ENCODE measurements at places on chromosomes 12 and 14.

GRCh38 chr12:110466791-110467190 is 1.3 kb downstream of the GPN3 start:
- DNase-seq: no peak

DNA sequence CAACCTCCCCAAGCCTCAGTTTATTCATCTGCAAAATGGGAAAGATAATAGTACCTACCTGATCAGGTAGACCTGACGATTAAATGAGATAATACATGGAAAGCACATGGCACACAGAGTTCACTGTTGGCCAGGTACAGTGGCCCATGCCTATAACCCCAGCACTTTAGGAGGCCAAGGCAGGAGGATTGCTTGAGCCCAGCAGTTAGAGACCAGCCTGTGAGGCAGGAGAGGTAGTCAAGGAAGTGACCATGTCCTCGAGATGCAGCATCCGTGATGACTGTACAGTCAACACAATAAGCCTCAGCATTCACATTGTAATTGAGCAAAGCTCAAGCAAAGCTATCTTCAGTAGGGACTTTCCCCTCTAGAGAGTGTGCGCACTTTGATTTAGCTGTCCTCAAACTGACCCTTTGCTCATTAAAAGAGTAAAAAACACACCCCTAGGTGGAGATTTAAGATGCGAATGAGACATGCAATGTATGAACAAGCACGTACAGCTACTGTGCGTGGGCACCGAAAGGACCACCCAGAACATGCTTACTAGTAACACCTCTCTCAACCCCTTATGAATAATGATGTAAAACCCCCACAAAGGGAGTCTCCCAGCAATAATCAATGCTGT is 9.9 kb downstream of the ISCU start:
- no peak for DNase-seq

- no peak for DNase-seq
Measured at GRCh38 chr12:85641796-85642195, 194.4 kb downstream of the RASSF9 start.

DNA sequence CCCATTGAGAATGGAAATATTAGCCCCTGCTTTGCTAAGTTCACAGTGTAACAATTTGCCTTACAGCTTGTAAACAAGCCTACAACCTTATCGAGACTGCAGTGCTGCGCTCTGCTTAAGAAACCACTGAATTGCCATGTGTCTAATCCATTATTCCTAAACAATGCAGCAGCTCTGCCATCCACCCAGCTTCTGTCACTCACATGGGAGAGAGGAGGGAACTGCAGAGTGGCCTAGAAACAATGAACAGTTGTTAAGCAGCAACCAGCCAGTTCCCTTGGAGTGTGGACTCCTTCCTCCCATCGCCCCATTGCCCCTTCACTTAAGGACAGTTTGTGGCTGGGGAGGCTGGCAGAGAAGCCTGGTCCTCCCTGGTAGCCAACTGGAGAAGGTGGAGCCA is 42.9 kb downstream of the TESPA1 start:
- no peak for DNase-seq

DNA sequence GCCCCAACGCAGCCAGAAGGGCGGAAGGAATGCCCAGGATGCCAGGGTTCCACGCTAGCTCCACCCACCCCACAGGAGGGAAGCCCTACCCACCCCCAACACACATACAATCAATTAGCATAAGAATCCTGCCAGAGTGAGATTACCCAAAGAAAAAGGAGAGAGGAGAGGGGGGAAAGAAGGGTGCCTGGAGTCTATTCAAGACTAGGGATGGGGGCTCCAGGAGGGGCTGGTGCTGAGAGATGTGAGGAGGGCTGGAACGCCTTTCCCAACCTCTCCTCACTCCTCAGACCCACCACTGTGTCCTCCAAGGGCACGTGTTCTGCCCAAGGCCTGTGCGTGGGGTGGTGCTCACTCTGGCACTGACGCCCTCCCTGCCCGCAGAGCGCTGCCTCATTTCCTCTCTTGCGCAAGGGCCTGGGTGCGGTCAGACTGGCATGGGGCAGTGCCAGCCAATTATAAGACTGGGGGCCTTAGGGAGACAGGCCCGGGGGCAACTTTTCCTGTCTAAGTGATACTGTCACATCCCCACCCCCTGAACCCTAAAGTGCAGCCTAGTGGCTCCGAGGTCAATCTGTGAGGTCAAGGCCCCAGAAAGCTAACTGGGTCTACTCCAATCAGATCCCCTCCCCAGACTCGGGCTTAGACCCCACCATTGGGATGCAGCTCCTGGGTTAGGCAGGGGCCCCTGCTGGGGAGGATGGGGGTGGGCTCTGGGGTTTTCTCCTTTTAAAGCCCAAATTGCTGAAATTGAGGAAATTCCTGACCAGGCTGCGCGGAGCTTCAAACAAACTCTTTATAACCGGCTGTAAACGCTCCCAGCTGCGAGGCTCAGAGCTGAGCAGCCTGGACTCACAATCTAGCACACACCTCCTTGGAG is 10.2 kb upstream of the ITGB7 start:
- DNase-seq: no peak

- DNase-seq: no peak
Measured at GRCh38 chr12:84191779-84192178, 720.8 kb downstream of the SLC6A15 start.

DNA sequence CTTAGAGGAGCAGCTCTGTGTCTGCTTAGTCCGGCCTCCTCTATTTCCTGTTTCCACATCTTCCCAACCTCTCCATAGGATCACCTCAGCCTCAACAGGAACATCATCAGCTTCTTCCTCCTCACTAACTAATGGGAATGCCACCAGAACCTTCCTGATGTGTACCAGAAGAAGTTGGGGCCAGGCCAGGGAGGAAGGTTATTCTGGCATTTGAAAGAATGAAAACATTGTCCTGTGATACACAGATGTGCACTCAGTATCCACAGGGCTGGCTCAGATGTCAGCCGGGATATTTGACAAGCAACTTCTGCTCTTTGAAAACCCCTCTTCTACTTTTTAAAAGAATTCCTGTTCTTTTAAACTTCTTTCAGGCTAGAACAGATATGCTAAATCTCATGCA is 63.6 kb downstream of the TMEM30B start:
- no peak for DNase-seq

GRCh38 chr14:100086361-100086760 is 21.1 kb downstream of the EVL start:
- DNase-seq: no peak

GRCh38 chr12:27284751-27285150 is 40.7 kb downstream of the STK38L start:
- DNase-seq: peak; percentile 29

DNA sequence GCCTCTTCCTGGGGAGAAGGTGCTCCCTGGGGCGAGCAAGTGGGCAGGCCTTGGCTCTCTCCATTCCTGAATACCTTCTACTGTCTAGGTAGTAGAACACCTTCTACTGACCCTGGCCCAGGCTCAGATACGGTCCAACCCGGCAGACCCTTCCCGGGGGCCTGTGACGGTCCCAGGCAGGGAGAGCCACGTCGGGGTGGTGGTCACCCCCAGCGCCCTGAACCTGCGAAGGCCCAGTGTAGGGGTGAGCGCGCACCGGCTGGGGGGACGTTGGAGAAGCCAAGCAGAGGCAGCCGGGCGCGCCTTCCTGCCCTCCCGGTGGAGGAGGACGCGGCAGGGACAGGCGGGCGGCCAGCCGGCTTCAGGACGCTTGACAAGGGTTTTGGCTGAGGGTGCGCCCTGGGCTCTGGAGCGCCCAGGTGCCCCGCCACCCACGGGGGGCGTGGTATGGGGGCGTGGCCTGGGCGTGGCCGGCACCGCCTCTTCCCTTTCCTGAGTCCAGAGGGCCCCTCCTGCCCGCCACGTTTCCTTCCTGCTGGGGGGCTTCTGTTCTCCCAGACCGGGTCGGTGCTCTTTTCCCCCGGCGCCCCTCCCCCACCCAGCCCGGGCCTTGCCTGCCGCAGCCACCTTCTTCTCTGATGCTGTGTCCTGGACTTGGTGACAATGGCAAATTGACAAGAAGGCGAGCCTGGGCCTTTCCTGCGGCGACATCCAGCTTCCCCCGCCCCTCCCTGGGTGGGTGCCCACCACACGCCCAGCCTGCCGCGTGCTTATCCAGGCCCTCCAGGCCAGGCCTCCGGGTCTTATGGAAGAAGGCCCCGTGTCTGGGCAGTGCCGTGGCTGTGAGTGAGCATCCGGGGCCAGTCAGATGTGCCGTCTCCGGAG is 24.5 kb upstream of the PPP1R13B start:
- peak; percentile 93 for DNase-seq

- no peak for DNase-seq
Measured at GRCh38 chr14:55512421-55512820, 67.6 kb upstream of the KTN1 start.

- DNase-seq: no peak
Measured at GRCh38 chr14:78075555-78076277, 94.5 kb upstream of the NRXN3 start.

GRCh38 chr14:91371011-91371989 is 46.3 kb downstream of the CCDC88C start:
- no peak for DNase-seq

DNA sequence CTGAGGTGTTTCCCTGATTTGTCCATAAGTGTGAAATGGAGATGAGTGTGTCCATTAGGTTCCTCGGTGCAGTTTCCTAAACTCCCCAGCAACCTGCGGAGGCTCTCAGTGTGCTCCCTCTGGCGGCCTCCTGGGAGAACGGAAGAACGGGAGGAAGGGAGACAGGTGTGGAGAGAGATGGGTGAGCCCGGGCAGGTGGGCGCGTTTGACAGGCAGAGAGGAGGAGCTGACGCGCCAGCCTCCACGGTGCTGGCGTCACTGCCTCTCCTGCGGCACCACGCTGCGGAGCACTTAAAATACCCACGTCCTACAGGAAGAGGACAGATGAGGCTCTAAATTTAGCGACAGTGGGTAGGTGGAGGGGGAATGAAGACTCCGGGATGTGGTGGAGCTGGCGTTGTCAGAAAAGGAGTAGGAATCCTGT is 26.8 kb upstream of the PEX5 start:
- DNase-seq: peak; percentile 35

- DNase-seq: no peak
Measured at GRCh38 chr14:99432485-99432884, 48.2 kb downstream of the SETD3 start.

GRCh38 chr14:96649327-96649601 is 147.1 kb downstream of the PAPOLA start:
- DNase-seq: no peak

- peak; percentile 60 for DNase-seq
Measured at GRCh38 chr12:104462931-104463339, 6.2 kb downstream of the CHST11 start.

DNA sequence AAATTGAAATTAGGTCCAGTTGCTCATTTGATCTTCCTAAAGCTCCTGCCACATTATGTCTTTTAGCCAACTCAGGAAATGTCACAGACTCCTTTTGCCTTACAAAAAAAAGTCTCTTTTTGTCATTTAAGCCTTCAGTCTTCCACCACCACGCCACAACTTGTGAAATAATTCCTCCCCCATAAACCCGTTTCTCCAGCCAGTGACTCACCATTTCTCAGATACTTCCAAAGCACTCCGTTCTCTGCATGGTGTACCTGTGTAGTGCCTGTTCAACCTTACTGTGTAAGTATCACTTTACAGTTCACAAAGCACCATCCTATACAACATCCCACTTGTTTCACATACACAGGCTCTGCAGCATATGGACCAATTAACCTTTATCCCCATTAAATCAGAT is 139.5 kb upstream of the AEBP2 start:
- no peak for DNase-seq

DNA sequence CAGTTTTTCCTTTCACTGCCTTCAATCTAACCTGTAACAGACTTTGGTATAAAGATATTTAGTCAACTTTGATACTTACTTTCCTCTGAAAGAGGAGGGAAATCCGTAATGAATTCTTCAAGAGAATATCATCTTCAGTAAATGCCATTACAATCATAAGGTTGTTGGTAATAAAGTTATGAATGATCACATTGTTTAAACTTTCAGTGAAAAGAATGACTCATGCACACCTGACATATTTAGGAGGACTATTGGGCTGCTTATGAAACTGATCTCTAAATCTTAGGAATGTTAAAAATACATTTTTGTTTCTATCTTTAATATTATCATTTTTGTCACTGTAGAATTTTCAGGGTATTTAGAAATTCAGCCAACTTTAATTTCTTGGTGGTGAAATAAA is 474.7 kb downstream of the SLC16A7 start:
- DNase-seq: no peak

DNA sequence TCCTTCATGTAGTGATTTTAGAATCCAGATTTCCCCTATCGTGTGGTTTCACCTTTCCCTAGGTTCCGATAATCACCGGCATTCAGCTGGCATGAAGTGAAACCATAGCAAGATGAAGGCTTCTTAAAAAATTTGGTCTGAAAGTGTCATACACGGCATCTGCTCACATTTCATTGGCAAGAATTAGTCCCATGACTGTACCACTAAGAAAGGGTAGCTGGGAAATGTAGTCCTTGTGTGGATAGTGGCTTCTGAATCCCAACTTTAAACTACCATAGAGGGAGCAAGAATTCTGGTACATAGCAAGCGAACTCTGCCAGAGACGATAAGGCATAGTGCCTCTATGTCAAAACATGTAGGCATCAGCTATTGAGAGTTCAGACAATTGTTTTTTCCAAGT is 360.1 kb upstream of the TBX3 start:
- no peak for DNase-seq

DNA sequence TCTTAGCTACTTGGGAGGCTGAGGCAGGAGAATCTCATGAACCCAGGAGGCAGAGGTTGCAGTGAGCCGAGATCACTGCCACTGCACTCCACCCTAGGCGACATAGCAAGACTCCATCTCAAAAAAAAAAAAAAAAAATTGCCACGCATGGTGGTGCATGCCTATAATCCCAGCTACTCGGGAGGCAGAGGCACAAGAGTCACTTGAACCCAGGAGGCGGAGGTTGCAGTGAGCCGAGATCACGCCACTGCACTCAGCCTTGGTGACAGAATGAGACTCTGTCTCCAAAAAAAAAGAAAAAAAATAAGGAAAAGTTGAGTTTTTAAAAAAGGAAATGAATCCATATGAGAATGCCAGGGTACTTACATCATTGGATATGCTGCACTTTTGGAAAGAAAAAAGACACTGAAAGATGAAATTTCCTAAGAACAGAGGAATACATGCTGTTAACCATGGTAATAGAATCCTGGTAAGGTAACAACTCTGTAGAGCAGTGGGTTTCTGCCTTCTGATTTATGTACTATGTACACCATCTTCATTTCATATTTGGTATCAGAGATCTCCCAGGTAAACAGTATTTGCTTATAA is 222.7 kb downstream of the ERC1 start:
- no peak for DNase-seq

- no peak for DNase-seq
Measured at GRCh38 chr12:29616664-29617406, 119.3 kb upstream of the OVCH1 start.

GRCh38 chr14:38357557-38357956 is 101.7 kb upstream of the CLEC14A start:
- no peak for DNase-seq
